Left ventricle myocardium inferior (tissue), 1 donor: ENCODE measurements at places on chromosomes 2 and 18. TPM values are rescaled to one million over a fixed set of nuclear protein-coding genes. Genes with fewer than 3 reads are reported as not detected.

Gene VAMP8
- total RNA-seq = 15.5 TPM

Gene NT5DC4
- not detected for total RNA-seq

Gene TMEM150A
- total RNA-seq = 10.1 TPM

- no peaks in the 10 kb centered on the region for H3K4me1 ChIP-seq
- H3K36me3 ChIP-seq = no peaks in the 10 kb centered on the region
- H3K4me3 ChIP-seq = no peak overlapping the region
- DNase-seq = no peak
- H3K27ac ChIP-seq = no peak overlapping the region
- no peaks in the 10 kb centered on the region for H3K27me3 ChIP-seq
Observed at GRCh38 chr2:35468245-35468644, 887.3 kb upstream of the CRIM1 start.

GRCh38 chr2:237196409-237196808 lies 110.7 kb downstream of the COPS8 start:
- no peaks in the 10 kb centered on the region for H3K27me3 ChIP-seq
- peaks cover 14% of the 10 kb centered on the region for H3K4me1 ChIP-seq
- H3K36me3 ChIP-seq = no peaks in the 10 kb centered on the region
- no peak for DNase-seq
- H3K27ac ChIP-seq = peak overlapping the region; percentile 5

Gene C2orf80
- total RNA-seq = not detected

- DNase-seq = no peak
- no peaks in the 10 kb centered on the region for H3K4me1 ChIP-seq
- no peak overlapping the region for H3K27ac ChIP-seq
- no peaks in the 10 kb centered on the region for H3K36me3 ChIP-seq
- no peak overlapping the region for H3K4me3 ChIP-seq
Observed at GRCh38 chr2:177972782-177973181, 99.8 kb downstream of the PDE11A start.

Gene IL36B
- not detected for total RNA-seq

Gene TRIM43
- not detected for total RNA-seq
